GOT3 (cell line): ENCODE measurements at places on chromosomes 16 and 17.

DNA sequence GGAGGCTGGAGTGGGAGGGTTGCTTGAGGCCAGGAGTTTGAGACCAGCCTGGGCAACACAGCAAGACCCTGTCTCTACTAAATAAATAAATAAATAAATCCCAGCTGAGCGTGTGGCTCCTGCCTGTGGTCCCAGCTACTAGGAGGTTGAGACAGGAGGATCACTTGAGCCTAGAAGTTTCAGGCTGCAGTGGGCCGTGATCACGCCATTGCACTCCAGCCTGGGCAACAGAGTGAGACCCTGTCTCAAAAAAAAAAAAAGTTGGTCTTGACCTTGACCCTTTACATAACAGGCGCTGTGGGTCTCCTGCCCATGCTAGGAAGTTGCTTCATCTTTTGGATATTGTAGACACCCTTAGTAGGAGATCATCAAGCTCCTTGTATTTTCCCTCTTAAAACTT lies 11.4 kb downstream of the ACSF2 start:
- DNase-seq = no peak

- DNase-seq = no peak
Observed at GRCh38 chr17:4951486-4951885, 567 bp downstream of the ENO3 start.

DNA sequence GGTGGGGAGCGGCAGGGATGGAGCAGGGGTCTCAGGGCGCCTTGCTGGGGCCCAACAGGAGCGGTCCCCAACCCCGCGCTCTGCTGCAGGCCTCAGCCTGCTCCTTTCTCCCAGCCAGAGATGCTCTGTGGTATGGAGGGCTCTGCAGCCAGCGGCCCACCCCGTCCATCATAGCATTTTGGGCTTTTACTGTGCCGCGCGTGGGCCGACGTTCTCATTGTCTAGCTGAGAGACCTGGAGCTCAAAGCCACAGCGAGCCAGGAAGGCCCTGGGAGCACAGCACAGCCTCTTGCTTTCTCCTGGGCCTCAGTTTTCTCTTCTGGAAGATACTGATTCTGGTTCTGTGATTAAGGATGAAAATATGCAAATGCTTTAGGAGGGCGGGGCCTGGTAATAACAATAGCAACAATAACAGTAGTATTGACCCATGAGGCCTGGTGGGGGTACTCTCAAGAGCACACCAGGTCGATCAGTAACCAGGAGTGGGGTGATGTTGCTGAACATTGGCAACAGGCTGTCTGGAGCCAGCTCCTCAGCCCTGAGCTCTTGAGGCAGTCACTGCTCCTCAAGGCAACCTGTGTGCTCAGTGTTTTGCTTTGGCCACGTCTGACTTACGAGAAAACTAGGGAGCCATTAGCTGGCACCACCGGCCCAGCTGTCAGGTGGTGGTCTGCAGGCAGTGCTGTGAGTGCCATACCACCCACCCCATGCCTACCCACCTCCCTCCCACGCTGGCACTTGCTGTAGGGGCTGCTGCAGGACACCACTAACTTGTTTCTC lies 1.1 kb upstream of the RASD1 start:
- no peak for DNase-seq

DNA sequence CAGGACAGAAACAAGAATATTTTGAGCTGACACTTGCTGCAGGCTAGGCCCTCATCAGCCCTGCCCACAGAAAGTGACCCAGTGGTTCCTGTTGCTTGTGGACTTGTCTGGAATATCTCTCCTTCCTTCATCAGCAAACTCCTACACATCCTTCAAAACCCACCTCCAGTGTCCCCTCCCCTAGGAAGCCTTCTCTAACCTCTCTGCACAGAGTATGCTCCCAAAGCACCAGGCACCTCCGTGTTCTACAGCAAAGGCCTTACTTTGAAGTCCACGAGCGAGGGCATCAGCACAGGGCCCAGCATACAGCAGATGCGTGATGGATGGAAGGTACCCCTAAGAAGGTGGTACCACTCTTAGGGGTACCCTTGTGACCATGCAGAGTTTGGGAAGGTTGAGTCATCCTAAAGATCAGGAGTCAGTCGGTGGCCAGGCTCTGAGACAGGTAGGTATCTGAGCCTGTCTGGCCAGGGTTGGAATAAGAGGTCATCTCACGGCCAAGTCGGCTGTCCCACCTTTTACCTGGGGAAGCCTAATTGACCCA lies 2.0 kb downstream of the CCDC102A start:
- DNase-seq = no peak

DNA sequence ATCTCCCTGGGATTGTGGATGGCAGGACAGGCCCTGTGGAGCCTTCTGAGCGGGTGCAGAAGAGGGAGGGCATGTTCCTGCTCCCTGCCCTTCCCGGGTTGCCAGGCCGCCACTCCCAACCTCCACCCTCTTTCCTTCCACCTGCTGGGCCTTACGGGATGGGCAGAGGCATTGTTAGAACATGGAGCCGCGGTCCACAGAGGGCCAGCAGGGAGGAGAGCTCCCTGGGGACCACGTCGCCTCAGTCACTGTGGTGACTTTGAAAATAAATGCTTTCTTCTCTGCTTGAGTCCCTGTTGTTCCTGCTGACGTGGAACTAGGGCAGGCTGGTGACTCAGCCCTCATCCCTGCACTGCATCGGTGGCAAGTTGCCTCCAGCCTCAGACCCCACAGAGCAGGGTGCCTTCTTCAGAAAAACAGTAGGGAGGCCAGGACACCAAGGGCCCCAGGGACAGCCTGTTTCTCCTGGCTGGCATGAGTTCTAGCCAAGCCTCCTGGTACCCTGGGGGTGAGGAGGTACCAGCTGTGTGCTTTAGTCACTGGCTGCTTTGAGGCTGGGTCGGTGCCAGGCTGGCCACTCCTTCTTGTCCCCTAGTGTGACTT lies 224.9 kb downstream of the SEC14L1 start:
- DNase-seq = no peak

- DNase-seq = no peak
Observed at GRCh38 chr17:16652252-16652651, 1.4 kb downstream of the ZNF624 start.

DNA sequence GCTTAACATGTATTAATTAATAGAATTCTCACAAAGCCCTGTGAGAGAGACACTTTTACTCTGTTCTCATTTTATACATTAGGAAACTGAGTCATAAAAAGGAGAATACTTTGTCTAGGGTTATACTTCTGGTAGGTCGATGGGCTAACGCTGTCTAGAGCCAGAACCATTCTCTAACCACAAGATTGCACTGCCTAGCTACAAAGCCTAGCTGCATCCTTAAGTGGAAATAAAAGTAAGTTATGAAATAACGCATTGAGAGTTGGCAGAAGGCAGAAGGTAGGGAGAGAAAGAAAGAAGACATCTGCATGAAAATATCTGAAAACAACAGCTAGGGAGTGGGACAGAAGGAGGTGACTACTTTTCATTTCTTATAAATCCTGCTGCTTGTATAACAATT lies 33.2 kb downstream of the IRX6 start:
- DNase-seq = no peak

GRCh38 chr17:57811638-57812280 lies 38.1 kb downstream of the MRPS23 start:
- DNase-seq = no peak

- peak; percentile 32 for DNase-seq
Observed at GRCh38 chr17:81481073-81481799, 31.4 kb downstream of the ACTG1 start.

DNA sequence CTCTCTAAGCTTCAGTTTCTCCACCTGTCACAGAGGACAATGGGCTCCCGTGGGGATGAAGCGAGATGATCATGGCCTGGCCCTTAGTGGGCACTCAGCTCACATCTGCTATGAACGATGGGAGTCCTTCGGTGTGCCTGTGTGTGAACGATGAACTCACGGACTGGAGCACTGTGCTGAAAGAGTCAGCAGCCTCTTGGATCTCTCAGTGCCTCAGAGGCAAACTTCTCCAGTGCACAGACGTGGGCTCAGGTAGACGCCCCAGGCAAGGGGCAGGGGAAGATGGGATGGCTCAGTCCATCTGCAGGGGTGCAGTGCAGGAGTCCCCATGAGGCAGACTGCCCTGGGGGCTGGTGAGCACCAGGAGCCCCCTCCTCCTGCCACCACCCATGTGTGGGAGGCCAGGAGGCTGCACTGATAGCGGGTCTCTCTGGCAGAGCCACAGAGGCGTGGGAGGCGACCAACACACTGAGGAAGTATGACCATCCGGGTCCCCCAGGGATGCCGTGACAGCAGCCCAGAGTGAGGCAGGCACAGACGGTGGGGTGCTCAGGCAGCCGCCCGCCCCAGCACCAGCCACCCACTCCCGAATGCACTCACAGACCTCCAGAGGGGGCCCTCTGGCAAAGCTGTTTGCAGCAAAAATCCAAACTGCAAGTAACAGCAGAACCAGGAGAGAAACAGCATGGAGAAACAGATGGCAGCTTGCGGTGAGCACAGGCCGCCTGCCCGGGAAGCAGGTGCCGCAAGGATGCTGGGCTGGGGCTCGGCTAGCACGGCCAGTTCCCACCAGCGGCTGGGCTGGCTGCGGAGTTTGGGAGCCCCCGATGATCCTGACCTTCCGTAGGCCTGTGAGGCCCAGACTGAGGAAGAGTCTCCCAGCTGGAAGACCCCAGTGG lies 82.7 kb downstream of the RPH3AL start:
- DNase-seq = no peak

GRCh38 chr16:79998143-79998542 lies 397.6 kb upstream of the MAF start:
- no peak for DNase-seq

DNA sequence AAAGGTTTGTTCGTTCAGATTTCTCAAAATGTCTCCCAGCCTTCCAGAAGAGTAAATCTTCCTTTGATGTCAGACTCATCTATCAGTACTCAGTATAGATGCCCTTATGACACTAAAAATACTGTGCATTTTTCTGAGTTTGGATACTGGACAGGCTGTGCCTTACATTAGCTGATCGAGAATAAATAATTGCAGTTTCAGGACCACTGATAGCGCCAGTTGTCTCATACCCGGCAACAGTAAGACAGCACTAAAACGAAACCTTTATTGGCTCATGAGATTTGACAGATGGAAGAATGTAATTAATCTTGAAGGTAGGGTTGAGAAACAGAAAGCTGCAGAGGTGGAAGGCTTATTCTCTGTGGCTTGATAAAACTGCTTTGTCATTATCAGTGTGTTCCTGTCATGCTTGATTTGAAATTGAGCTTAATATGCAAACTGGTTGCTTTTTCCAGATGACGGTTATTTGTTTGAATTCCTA lies 1.2 kb downstream of the ATP6V0A1 start:
- no peak for DNase-seq

- no peak for DNase-seq
Observed at GRCh38 chr17:34110315-34110714, 144.8 kb upstream of the CCL2 start.

DNA sequence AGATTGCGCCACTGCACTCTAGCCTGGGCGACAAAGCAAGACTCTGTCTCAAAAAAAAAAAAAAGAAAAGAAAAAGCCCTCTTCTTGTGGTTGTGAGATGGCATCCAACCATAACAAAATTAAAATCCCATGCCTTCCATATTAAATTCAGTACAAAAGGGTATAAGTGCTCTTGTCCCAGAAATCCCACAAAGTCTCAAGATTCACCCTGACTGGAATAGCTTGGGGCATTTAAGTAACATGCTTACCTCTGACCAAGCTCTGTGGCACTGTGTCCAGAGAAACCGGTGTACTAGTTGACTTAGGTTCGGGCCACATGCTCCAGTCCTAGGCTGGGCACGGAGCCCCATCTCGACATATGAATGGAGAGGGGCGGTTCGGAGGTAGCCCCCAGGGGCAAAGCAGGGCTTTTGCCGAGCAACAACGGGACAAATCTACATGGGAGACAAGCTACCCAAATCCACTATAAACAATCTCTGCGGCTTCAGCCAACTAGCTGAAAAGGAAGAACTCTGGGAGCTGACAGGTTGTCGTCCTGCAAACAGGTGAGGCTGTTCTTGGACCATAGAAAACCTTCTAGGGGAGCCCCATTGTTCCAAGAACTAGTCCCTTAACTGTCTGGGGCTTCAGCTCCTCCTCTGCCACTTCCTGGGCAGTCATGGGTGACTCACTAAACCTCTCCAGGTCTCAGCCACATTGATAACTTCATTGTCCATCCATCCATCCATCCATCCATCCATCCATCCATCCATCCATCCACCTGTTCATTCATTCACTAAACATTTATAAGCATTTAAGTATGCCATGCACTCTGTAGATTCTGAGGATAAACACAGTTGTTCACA lies 10.3 kb upstream of the IL4R start:
- DNase-seq = no peak
